ENCODE measurements at places on chromosomes 3 and 15. TPM values are rescaled to one million over a fixed set of nuclear protein-coding genes. Genes with fewer than 3 reads are reported as not detected.

GRCh38 chr15:75031848-75032247 lies 8.5 kb downstream of the PPCDC start:
- peaks cover 26% of the 10 kb centered on the region for H3K4me1 ChIP-seq
- no peak overlapping the region for H3K4me3 ChIP-seq
- H3K36me3 ChIP-seq = no peaks in the 10 kb centered on the region
- H3K27ac ChIP-seq = peak overlapping the region; percentile 40
- DNase-seq = no peak

GRCh38 chr3:102936511-102937045 lies 501.8 kb downstream of the ZPLD1 start:
- H3K27ac ChIP-seq = no peak overlapping the region
- DNase-seq = no peak
- H3K4me3 ChIP-seq = no peak overlapping the region
- no peaks in the 10 kb centered on the region for H3K27me3 ChIP-seq
- no peaks in the 10 kb centered on the region for H3K36me3 ChIP-seq

DNA sequence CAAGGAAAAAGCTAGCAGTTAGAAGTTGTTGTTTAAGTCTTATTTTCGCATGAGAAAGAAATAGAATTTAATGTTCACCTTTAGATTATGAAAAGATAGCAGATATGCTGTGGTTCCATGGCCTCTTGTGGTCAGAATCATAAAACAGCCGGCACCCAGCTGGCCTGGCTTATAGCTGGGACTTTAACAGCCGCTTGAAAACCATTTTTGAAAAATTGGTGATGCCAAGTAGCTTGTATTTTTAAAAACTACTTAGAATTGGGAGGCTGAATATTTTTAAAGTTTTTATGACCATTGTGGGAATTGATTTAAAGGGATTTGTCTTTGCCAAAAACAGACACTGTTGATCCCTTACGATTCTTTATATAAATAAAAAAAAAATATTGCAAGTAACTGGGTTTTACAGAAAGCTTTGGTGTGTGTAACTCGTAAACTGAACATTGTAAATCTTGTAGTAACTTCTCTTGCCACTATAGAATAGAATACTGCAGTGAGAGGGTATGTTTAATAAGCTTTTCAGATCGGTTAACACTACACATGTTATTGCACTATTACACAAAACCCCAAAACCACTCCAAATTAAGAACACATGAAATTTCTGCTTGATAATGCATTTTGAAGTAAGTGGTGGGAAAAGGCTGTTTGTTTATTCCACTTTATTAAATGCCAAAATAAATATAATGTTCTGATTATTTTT lies 6.6 kb downstream of the ARRDC4 start:
- peaks cover 59% of the 10 kb centered on the region for H3K36me3 ChIP-seq
- no peak for DNase-seq
- peaks cover 34% of the 10 kb centered on the region for H3K4me1 ChIP-seq
- H3K4me3 ChIP-seq = no peak overlapping the region

GRCh38 chr15:90394748-90395442 lies 6.9 kb downstream of the IQGAP1 start:
- no peak overlapping the region for H3K4me3 ChIP-seq
- no peak overlapping the region for H3K27ac ChIP-seq
- no peaks in the 10 kb centered on the region for H3K27me3 ChIP-seq

DNA sequence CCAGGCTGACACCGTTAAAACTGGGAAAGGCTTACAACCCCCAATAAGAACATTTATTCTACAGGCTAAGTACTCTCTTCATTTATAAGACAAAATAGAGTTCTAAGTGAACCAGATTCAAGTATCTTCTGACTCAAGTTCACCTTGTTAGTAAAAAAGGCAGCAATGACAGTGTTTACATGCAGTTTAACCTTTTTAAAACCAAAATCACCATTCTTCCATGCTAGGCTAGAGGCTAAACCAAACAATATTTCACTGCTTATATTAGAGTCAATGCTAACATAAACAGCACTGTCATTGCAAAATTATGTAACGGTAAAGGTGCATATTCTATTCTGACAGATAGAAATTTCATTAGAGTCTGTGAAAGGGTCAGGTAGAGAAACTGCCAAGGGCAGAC lies 118.0 kb downstream of the FBN1 start:
- no peaks in the 10 kb centered on the region for H3K27me3 ChIP-seq
- no peak for DNase-seq
- H3K36me3 ChIP-seq = peaks cover 14% of the 10 kb centered on the region
- H3K4me1 ChIP-seq = no peaks in the 10 kb centered on the region
- no peak overlapping the region for H3K27ac ChIP-seq
- no peak overlapping the region for H3K4me3 ChIP-seq

- no peak overlapping the region for H3K4me3 ChIP-seq
- H3K27ac ChIP-seq = no peak overlapping the region
- no peaks in the 10 kb centered on the region for H3K36me3 ChIP-seq
- no peaks in the 10 kb centered on the region for H3K4me1 ChIP-seq
- no peaks in the 10 kb centered on the region for H3K27me3 ChIP-seq
- no peak for DNase-seq
Measured at GRCh38 chr15:27885201-27885600, 213.9 kb downstream of the OCA2 start.

Gene PLA2G4D
- polyA plus RNA-seq = 0.07 TPM

GRCh38 chr3:61743686-61744242 lies 182.4 kb downstream of the PTPRG start:
- no peaks in the 10 kb centered on the region for H3K36me3 ChIP-seq
- no peaks in the 10 kb centered on the region for H3K27me3 ChIP-seq
- H3K4me3 ChIP-seq = no peak overlapping the region
- no peak overlapping the region for H3K27ac ChIP-seq

DNA sequence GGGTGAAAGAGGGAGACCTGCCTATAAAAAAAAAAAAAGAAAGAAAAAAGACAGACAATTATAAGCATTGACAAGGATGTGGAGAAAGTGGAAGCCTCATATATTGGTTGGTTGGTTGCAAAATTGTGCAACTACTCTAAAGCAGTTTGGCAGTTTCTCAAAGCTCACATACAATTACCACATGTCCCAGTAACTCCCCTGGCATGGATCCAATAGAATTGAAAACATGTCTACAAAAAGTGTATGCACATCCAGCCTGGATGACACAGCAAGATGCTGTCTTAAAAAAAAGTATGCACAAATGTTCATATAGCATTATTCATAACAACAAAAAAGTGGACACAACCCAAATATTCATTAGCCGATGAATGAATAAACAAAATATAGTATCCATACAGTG lies 19.5 kb downstream of the SETMAR start:
- H3K4me3 ChIP-seq = no peak overlapping the region
- no peaks in the 10 kb centered on the region for H3K27me3 ChIP-seq
- no peaks in the 10 kb centered on the region for H3K36me3 ChIP-seq
- peaks cover 11% of the 10 kb centered on the region for H3K4me1 ChIP-seq
- DNase-seq = no peak

- peaks cover 11% of the 10 kb centered on the region for H3K4me1 ChIP-seq
- no peaks in the 10 kb centered on the region for H3K36me3 ChIP-seq
- no peak overlapping the region for H3K4me3 ChIP-seq
- no peak overlapping the region for H3K27ac ChIP-seq
- no peaks in the 10 kb centered on the region for H3K27me3 ChIP-seq
Measured at GRCh38 chr3:29410660-29411405, 130.0 kb downstream of the RBMS3 start.

DNA sequence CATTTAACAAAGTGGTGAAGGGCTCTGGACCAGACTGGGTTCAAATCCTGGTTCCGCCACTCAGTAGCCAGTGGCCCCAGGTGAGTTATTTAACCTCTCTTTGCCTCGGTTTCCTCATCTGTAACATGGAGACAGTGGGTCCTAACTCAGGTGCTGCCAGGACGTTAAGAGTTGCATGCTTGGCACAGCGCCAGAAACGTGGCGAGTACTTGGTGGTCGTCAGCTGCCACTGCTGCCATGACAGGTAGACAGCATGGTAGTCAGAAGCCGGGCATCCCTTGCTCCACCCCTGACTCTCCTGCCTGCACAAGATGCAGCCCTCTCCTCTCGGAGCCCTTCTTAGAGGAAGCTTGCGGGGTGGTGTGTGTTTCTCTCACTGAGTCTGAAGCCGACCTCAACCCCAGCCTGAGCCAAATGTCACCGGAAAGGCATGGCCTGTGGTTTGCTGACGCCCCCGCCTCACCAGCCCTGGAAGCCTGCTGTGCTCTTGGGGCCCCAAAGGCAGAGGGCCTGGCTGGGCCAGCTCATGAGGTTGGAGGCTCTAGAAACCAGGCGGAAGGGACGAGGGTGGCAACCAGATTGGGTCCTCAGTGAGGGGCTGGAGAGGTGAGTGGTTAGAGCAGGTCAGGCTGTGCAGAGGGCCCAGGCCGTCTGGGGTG lies 160.8 kb upstream of the TLE3 start:
- no peak for DNase-seq
- H3K27me3 ChIP-seq = no peaks in the 10 kb centered on the region
- H3K27ac ChIP-seq = no peak overlapping the region
- H3K4me1 ChIP-seq = peaks cover 6% of the 10 kb centered on the region
- no peaks in the 10 kb centered on the region for H3K36me3 ChIP-seq

Gene CFAP161
- 0.31 TPM for polyA plus RNA-seq

GRCh38 chr3:50606596-50606995 lies 5.0 kb downstream of the CISH start:
- no peaks in the 10 kb centered on the region for H3K27me3 ChIP-seq
- H3K27ac ChIP-seq = no peak overlapping the region
- peaks cover 18% of the 10 kb centered on the region for H3K4me1 ChIP-seq
- H3K36me3 ChIP-seq = no peaks in the 10 kb centered on the region
- no peak for DNase-seq

DNA sequence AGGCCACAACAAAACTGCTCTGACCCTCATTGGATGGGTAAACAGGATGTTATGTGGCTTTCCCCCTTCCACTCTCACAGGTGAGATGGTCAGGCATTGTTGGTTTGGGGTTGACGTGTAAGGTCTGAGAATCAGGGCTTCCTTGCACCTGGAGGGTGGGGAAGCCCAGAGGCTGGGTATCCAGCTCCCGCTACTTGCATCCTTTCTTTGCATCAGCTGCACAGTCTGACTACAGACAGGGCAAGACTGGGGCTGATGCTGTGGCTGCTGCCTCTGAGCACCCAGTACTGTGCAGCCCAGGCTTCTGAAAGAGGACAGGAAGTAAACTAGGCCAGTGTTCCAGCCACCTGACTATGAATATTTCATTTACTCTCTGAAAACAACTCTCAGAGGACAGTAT lies 58.0 kb upstream of the ATP2B2 start:
- no peak overlapping the region for H3K4me3 ChIP-seq
- peaks cover 3% of the 10 kb centered on the region for H3K27me3 ChIP-seq
- H3K36me3 ChIP-seq = no peaks in the 10 kb centered on the region
- no peak overlapping the region for H3K27ac ChIP-seq
- no peaks in the 10 kb centered on the region for H3K4me1 ChIP-seq
- DNase-seq = no peak

- DNase-seq = no peak
- H3K27ac ChIP-seq = no peak overlapping the region
- H3K4me3 ChIP-seq = no peak overlapping the region
- no peaks in the 10 kb centered on the region for H3K27me3 ChIP-seq
- H3K4me1 ChIP-seq = no peaks in the 10 kb centered on the region
- no peaks in the 10 kb centered on the region for H3K36me3 ChIP-seq
Measured at GRCh38 chr3:149385617-149386298, 8.3 kb upstream of the TM4SF1 start.

Gene TRIM42
- polyA plus RNA-seq = not detected

Gene MYRIP
- polyA plus RNA-seq = 1.3 TPM

- H3K4me1 ChIP-seq = peaks cover 3% of the 10 kb centered on the region
- H3K36me3 ChIP-seq = no peaks in the 10 kb centered on the region
- no peaks in the 10 kb centered on the region for H3K27me3 ChIP-seq
- H3K27ac ChIP-seq = no peak overlapping the region
- no peak overlapping the region for H3K4me3 ChIP-seq
- DNase-seq = peak; percentile 51
Measured at GRCh38 chr15:92097474-92098178, 244.1 kb downstream of the SLCO3A1 start.

GRCh38 chr15:45637552-45638033 lies 2.8 kb downstream of the SQOR start:
- peak; percentile 69 for DNase-seq
- H3K27me3 ChIP-seq = no peaks in the 10 kb centered on the region
- no peaks in the 10 kb centered on the region for H3K36me3 ChIP-seq
- H3K4me1 ChIP-seq = peaks cover 58% of the 10 kb centered on the region
- H3K27ac ChIP-seq = peak overlapping the region; percentile 79

DNA sequence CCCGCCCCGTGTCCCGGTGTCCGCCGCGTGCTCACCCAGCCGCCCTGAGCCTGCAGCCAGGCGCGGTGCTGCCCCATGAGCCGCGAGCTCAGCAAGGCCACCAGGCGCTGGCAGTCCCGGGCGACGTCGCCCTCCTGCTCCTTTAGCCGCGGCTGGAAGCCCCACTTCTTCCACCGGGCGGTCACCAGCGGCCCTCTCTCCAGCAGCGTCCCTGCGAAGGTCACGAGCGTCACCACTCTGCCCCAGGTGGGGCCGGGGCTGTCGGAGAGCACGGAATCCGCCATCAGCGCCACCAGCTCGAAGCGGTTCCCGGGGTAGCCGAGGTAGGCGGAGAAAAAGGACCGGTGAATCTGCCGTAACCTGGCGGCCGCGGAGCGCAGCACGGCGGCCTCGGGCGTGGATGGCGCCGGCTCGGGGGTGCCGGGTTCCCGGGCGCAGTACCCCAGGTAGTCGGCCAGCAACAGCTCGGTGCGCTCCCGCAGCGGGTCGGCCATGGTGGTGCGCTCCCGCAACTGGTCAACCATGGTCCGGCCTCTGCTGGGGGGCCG lies 298 bp downstream of the BCL2L10 start:
- peak overlapping the region; percentile 69 for H3K27ac ChIP-seq
- H3K4me1 ChIP-seq = peaks cover 13% of the 10 kb centered on the region
- no peak overlapping the region for H3K4me3 ChIP-seq
- DNase-seq = peak; percentile 63

Gene ERICH6
- polyA plus RNA-seq = not detected

Gene LTK
- polyA plus RNA-seq = 1.3 TPM

DNA sequence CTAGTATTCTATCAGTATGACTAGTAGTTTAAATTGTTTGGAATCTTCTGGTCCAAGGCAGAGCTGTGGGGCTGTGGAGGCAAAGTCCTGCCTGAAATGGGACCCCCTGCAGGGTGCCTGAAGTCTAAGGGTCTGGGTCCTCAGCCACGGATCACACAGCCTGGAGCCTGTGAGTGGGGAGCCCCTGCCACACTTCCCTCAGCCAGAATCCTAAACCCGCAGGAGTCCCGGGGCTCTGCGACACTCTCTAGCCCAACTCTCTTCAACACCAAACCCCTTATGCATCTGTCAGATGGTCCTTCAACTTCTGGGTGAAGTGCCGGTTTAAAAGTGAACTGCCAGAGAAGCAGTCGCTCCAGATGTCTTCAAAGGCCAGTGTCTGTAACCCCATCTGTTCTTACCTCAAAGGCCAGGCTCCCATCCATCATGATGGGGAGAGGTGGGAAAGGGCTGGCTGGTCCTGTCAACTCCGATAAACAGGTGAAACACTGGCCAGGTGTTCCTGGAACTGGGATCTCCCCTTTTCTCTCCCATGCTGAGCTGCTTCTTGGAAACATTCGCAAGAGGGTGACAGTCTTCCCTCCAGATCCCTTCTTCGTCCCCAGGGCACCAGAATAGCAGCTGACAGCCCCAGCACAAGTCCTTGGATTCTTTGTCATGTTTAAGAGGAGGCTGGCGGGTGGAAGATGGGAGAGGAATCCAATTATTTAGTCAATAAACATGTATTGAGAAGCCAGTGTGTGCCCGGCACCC lies 45.6 kb downstream of the CPN2 start:
- no peaks in the 10 kb centered on the region for H3K27me3 ChIP-seq
- H3K4me3 ChIP-seq = no peak overlapping the region
- no peaks in the 10 kb centered on the region for H3K36me3 ChIP-seq
- peaks cover 25% of the 10 kb centered on the region for H3K4me1 ChIP-seq
- H3K27ac ChIP-seq = no peak overlapping the region

GRCh38 chr3:67198374-67198773 lies 200.3 kb downstream of the KBTBD8 start:
- H3K36me3 ChIP-seq = no peaks in the 10 kb centered on the region
- no peaks in the 10 kb centered on the region for H3K27me3 ChIP-seq
- no peaks in the 10 kb centered on the region for H3K4me1 ChIP-seq
- H3K4me3 ChIP-seq = no peak overlapping the region
- H3K27ac ChIP-seq = no peak overlapping the region

Gene LRRIQ4
- not detected for polyA plus RNA-seq

Measured in adrenal gland (tissue), 19 donors.